Cortex of kidney (tissue), 1 donor: ENCODE measurements at places on chromosomes 6 and 20.

GRCh38 chr6:32852844-32853540, 512 bp downstream of the TAP1 start:
- DNase-seq, result no peak

GRCh38 chr6:105649192-105649591, 246.3 kb upstream of the PREP start:
- no peak for DNase-seq

GRCh38 chr6:11767458-11767857, 11.1 kb downstream of the ADTRP start:
- no peak for DNase-seq

GRCh38 chr20:16505894-16506293, 67.4 kb downstream of the KIF16B start:
- no peak for DNase-seq

GRCh38 chr20:21361266-21361665, 36.1 kb downstream of the NKX2-4 start:
- DNase-seq, result no peak

- DNase-seq, result no peak
Observed at GRCh38 chr6:156886409-156886808, 109.2 kb downstream of the ARID1B start.

- no peak for DNase-seq
Observed at GRCh38 chr20:17647391-17648314, 34.4 kb downstream of the RRBP1 start.

- DNase-seq, result no peak
Observed at GRCh38 chr6:113488812-113489685, 368.1 kb upstream of the MARCKS start.

DNA sequence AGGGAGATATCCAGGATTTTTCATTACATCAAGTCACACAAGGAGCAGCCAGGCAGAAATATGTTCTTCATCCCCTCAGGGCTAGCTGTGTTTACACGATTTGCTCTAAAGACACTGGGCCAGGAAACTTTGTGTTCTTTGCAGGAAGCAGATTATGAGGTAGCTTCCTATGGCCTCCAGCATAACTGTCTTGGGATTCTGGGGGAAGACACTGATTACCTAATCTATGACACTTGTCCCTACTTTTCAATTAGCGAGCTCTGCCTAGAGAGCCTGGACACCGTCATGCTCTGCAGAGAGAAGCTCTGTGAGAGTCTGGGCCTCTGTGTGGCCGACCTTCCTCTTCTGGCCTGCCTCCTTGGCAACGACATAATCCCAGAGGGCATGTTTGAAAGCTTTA, 11.2 kb downstream of the FAM120B start:
- DNase-seq, result no peak

DNA sequence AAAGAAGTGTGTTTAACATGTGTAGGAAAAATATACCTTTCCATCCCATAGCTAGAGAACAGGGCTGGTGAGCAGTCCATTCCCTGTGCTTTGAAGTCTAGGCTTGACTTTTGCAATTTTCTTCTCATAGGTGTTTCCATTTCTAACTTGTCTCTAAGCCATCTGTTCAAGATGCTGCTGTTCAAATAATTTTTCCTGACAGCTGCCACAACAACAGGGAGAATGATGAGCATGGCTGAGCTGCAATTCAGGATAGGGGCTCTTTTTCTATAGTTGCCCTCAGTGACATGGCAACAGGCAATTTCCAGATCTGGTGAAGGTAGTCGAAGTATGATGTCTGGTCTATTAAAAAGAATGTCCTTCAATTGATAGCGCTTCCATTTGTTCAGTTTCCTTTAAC, 103.0 kb upstream of the HS3ST5 start:
- DNase-seq, result no peak

DNA sequence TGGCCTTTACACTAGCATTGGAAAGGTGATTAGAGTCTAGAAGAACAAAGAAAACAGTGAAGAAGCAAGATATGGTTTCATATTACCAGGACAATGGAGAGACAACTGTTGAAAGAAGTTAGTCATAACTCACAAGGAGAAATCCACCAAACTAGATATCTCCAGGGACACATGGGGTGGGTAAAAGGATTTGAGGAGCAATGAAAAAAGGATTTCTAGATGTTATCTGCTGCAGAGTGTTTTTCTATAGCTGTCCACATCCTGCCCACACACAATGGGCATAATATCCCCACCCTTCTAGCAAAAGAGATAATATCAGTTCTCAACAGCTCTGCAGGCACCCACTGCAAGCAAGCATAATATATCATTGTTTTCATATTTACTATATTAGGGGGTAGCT, 303.1 kb downstream of the HAO1 start:
- no peak for DNase-seq

- DNase-seq, result no peak
Observed at GRCh38 chr20:58776109-58776508, 74.6 kb downstream of the GNAS-AS1 start.

- no peak for DNase-seq
Observed at GRCh38 chr6:107221519-107221918, 106.2 kb upstream of the BEND3 start.

DNA sequence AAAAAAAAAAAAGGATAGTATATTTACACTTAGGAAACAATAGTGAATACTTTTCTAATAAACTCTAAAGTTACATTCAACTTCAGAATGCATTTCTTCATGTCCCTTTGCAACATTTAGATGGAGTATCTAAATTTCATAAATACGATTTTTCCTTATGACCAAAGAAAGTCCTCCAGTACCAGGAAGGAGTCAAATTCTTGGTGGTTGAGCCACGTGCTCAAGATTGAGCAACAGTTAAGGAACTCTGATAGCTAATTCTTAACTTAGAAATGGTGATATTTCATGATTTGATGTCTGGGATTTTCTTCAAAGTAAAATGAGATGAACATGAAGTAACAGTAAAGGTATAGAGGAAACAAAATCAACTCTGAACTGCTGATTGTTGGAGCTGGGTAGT, 92.7 kb downstream of the SASH1 start:
- DNase-seq, result no peak

DNA sequence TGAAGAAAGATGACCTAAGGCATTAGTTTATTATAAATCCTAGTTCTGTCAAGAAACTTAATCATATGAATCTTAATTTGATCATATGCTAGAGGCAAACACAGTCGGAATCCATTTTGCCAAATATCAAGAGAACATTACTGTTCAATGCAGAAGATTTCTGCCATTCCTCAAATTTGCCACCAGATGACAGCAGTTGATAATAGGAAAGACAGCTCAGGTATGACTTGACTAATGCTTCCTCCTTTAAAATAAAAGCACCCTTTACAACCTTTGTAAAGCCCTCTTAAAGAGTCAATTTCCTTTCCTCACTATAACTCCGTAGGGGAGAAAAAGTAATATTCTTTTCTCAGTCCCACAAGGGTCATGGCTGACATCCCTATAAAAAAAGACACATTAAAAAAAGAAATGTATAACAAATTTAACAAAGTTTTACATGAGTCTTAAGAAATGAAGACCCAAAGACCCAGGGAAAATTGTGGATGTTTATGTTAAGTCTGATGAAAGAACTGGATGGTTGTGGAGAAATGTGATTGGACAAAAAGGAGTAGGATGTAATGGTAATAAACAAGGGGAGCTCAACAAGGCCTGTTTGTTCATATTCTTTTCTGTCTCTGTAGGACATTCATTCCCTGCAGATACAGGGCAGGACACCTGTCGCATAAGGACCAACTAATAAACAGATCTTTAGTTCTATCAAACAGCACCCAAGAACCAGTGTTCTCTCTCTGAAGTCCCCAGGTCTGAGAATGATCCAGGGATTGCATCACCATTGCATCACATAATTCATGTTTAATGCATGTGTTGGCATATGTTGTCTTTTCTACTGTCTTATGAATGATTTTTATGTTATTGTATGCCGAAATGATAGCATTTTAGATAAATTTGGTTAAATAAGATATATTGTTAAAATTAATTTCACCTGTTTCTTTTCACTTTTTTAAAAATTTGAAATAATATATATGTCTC, 23.0 kb upstream of the IL17A start:
- DNase-seq, result no peak

- no peak for DNase-seq
Observed at GRCh38 chr6:112044196-112044595, 9.7 kb upstream of the CCN6 start.

DNA sequence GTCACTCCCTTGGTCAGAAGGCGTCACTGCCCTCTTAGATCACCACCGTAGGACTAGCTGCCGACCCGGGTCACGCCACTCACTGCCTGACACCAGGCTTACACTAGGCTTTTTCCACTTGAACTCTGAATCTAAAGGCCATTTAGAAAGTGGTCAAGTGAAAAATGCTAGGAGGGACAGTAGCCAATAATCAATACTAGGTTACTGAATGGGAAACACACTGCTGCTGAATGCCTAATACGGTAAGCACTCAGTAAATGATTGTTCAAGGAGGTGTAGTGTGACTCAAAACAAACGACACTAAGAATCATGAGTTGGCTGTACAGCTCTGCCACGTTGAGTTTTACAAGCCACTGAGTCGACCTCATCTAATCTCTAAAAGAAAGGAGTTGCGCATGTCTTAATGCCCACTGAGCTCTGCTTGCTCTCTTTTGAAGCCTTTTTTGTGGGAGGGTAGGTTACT, 760 bp upstream of the IBTK start:
- DNase-seq, result no peak

GRCh38 chr6:2440516-2440915, 195.1 kb upstream of the GMDS start:
- DNase-seq, result no peak

- DNase-seq, result no peak
Observed at GRCh38 chr6:168162366-168162765, 83.4 kb upstream of the FRMD1 start.

DNA sequence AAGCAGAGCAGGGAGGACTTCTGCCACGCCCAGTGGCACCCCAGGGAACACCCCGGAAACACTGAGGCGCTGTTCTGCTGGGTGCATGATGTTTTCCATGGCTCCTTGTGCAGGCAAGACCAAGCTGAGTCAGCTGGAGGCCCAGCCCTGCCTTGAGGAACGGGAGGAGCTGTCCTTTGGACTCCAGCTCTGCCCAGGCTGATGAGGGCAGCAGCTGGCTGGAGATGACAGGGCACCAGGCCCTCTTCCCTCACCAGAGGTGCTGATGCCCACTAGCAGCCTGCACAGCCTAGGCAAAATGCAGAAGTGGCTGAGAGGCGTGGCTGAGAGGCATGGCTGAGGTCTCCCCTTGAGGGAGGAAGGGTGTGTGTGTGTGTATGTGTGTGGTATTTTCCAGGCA, 2.4 kb downstream of the C6orf132 start:
- no peak for DNase-seq

- DNase-seq, result no peak
Observed at GRCh38 chr20:17281478-17281877, 54.6 kb downstream of the PCSK2 start.

GRCh38 chr20:24503352-24503931, 34.0 kb downstream of the SYNDIG1 start:
- no peak for DNase-seq

GRCh38 chr6:13684855-13685254, 26.8 kb downstream of the RANBP9 start:
- no peak for DNase-seq

- no peak for DNase-seq
Observed at GRCh38 chr20:49999329-49999728, 16.5 kb downstream of the SNAI1 start.
